ENCODE measurements at places on chromosomes 5 and 9.

GRCh38 chr5:28766565-28767158 is 1728.3 kb upstream of the CDH9 start:
- no peak for DNase-seq

GRCh38 chr9:98539954-98540353 is 168.8 kb downstream of the GABBR2 start:
- no peak for DNase-seq

- DNase-seq: no peak
These were observed 333.9 kb downstream of the NR2F1-AS1 start for GRCh38 chr5:93247105-93247504.

DNA sequence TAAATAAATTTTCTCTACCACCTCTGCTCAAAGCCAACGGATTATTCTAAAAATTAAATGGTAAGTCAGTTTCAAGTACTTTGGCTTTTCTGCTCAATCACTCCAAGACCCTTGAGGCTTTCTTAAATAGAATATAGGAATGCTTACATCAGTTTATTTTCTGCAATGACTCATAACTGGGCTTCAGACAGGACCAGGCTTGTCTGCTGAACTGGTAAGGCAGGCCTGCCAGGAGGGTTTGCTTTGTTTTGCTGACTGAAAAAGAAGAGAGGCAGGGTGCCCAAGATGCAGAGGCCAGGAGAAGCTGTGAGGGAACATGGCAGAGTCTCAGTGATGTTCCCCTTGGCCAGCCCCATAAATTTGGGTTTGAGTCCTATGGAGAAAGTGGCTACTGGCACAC is 60.3 kb upstream of the EPB41L4A start:
- DNase-seq: no peak

DNA sequence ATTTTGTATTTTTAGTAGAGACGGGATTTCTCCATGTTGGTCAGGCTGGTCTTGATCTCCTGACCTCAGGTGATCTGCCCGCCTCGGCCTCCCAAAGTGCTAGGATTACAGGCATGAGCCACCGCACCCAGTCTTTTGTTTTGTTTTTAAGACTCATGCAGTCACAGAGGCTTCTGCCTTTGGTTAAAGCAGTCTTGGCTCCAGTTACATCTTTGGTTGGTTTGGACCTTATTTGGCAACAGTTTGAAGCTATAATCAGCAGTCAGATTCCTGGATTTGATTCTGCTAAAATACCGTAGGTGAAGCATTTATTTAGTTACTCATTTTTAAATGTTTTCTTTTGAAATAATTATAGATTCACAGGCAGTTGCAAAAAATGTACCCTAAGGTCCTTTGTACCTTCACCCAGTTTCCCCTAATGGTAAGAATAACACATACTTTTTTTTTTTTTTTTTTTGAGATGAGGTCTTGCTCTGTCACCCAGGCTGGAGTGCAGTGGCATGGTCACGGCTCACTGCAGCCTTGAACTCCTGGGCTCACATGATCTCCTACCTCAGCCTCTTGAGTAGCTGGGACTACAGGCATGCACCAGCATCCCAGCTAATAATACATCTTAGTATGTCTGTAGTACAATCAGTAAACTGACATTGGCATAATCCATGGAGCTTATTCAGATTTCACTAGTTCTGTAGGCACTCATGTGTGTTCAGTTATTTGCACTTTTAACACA is 15.7 kb downstream of the USP20 start:
- DNase-seq: no peak

GRCh38 chr9:130451004-130451390 is 6.2 kb downstream of the ASS1 start:
- no peak for DNase-seq

GRCh38 chr9:600006-600405 is 241.5 kb upstream of the DMRT1 start:
- DNase-seq: no peak

- DNase-seq: no peak
These were observed 43.3 kb upstream of the NCS1 start for GRCh38 chr9:130128733-130129431.

DNA sequence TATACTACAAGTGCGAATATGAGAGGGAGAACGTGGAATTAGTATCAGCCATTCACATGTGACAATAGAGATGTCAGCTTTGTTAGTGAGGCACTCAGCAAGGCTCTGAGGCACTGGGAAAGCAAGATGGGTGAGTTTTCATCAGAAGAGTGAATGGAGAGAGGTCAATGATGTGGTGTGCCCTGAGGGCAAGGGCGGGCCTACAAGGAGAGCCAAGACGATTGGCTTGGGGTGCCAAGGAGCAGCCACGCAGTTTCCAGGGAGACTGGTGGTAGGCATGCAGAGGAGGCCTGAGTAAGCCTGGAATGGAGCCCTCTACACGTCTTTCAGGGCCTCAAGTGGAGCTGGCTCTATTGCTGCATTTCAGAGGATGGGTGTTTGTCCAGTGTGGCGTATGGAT is 24.7 kb downstream of the BTF3 start:
- no peak for DNase-seq

Measured in coronary artery (tissue), 2 donors.